ENCODE measurements at places on chromosomes 5 and 9. TPM values are rescaled to one million over a fixed set of nuclear protein-coding genes. Genes with fewer than 3 reads are reported as not detected.

Gene ARHGEF28
- total RNA-seq = 13.0 TPM

Gene GRIA1
- total RNA-seq = 2.2 TPM

GRCh38 chr5:61630908-61631307, 298.9 kb downstream of the ZSWIM6 start:
- DNase-seq = no peak
- H3K27ac ChIP-seq = no peak overlapping the region
- no peaks in the 10 kb centered on the region for H3K27me3 ChIP-seq

Gene ZBTB43
- total RNA-seq = 23.3 TPM

DNA sequence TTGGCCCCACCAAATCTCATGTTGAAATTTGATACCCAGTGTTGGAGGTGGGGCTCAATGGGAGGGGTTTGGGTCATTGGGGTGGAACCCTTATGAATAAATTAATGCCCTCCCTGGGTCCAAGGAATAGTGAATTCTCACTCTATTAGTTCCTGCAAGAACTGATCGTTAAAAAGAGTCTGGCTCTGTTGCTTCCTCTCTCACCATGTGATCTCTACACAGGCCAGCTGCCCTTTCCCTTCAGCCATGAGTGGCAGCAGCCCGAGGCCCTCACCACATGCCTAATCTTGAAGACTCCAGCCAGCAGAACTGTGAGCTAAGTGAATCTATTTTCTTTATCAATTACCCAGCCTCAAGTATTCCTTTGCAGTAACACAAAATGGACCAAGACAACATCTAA, 106.0 kb downstream of the CAAP1 start:
- H3K27me3 ChIP-seq = no peaks in the 10 kb centered on the region
- no peaks in the 10 kb centered on the region for H3K36me3 ChIP-seq
- no peak overlapping the region for H3K27ac ChIP-seq
- DNase-seq = no peak
- no peaks in the 10 kb centered on the region for H3K4me1 ChIP-seq

DNA sequence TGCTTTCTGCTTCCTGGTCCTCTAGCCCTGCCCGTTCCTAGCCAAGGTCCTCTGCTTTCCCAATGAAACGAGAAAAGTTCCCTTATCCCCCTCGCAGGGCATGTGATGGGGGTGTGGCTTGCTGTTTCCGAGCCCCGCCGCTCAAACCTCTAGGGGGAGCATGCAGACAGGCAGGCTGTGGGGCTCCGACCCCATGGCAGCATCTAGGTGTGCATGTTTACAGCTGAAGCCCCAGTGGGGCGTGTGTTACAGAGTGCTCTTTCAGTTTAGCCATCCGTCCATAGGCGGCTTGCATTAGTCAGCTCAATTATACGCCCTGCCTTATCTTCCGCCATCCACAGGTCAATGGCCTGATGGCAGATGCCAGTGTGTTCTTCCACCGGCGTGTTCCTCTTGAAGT, 48.3 kb upstream of the SPATA31E1 start:
- no peak overlapping the region for H3K4me3 ChIP-seq
- H3K4me1 ChIP-seq = no peaks in the 10 kb centered on the region
- no peak overlapping the region for H3K27ac ChIP-seq
- H3K36me3 ChIP-seq = no peaks in the 10 kb centered on the region
- DNase-seq = no peak

Gene ZNF454
- total RNA-seq = 5.6 TPM

GRCh38 chr5:8213701-8214240, 344.8 kb downstream of the MTRR start:
- no peak overlapping the region for H3K4me3 ChIP-seq
- no peak for DNase-seq
- H3K27ac ChIP-seq = no peak overlapping the region
- H3K4me1 ChIP-seq = no peaks in the 10 kb centered on the region
- H3K36me3 ChIP-seq = no peaks in the 10 kb centered on the region

GRCh38 chr5:140883373-140883772, 1.4 kb downstream of the PCDHA13 start:
- no peaks in the 10 kb centered on the region for H3K27me3 ChIP-seq
- H3K36me3 ChIP-seq = no peaks in the 10 kb centered on the region
- H3K4me1 ChIP-seq = no peaks in the 10 kb centered on the region
- no peak overlapping the region for H3K4me3 ChIP-seq

GRCh38 chr9:4220346-4220745, 79.5 kb downstream of the GLIS3 start:
- DNase-seq = no peak
- no peaks in the 10 kb centered on the region for H3K4me1 ChIP-seq
- H3K27ac ChIP-seq = no peak overlapping the region
- no peaks in the 10 kb centered on the region for H3K27me3 ChIP-seq

Gene PDE4D
- total RNA-seq = 167 TPM

Gene CCDC180
- total RNA-seq = 34.3 TPM
